ENCODE measurements at places on chromosomes 6 and 20.
A peak's percentile ranks its signal among the peaks of the same experiment; 100 is the strongest.

- no peak for DNase-seq
These were observed 319.0 kb downstream of the HACE1 start for GRCh38 chr6:104540743-104541142.

DNA sequence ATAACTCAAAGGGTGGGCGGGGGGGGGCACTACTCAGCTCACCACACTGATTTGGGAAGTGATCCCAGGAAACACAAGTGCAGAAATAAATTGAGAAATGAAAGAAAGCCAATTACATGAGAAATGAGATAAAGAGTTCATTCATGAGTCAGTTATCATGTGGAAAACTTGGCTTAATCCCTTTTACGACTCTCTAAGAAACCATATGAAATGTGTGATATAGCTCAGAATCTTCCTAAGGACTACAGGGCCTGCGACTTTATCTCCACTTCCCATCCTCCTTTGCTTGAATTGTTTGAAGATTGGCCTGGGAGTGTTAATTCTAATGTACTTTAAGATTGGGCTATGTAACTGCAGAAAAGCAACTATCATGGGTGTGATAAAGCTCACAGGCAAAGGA is 3.6 kb upstream of the BTN2A2 start:
- DNase-seq, result peak; percentile 60

DNA sequence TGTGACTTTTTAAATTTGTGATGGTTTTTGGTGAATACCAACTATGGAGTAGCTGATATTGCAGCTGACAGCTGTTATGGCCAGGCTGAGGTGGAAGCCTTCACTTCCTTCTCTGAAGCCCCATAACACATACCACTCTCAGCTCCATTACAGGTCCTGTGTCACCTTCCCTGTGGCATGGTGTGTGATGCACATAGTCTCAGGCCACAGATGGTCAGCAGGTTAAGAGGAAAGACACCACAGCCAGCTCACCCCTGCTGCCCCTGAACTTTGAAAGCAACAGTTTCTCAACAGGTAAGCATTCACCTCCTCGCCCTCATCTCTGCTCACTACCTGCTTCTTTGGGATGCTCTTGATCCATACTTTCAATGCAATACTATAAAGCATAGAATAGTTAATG is 7.7 kb downstream of the TXNDC5 start:
- no peak for DNase-seq

DNA sequence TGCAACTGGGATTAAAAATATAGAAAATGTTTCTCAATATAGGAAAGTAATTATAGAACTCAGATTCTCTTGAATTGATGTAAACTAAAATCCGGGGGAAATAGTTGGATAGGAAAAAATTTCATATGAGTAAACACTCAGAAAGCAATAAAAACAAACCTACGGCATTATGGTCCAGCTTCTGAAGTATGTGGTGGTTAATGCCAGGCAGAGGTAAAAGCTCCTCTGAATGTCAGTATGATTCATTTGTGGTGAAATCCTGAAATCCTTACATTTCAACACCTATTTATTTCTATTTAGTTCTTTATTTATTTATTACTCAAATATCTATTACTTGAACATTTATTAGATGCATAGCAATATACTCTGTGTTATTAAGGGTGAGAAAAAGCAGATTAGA is 145.1 kb downstream of the RIMS1 start:
- DNase-seq, result no peak

GRCh38 chr6:4441981-4442434 is 306.6 kb upstream of the ECI2 start:
- DNase-seq, result no peak

GRCh38 chr20:33909331-33909921 is 84.3 kb upstream of the RALY start:
- DNase-seq, result peak; percentile 61

DNA sequence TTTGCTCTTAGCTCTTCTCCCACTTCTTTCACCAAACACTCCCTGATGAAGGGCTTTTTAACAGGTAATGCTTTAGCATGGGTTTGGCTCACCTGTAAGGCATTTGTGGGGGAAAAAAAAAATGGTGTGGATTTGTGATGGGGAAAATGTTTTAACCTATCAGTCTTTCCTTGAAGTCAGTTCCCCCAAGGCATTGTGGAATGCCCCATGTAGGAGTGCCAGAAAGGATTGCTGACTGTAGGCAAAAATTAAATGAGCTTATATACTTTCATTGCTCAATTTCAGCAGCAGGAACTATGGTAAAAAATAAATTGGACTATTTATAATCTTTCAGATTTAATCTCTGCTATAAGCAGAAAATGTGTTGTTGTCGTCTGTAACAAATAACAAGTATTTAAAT is 10.6 kb upstream of the SASH1 start:
- DNase-seq, result no peak

- DNase-seq, result no peak
These were observed 228.4 kb upstream of the JAG1 start for GRCh38 chr20:10902174-10902573.

DNA sequence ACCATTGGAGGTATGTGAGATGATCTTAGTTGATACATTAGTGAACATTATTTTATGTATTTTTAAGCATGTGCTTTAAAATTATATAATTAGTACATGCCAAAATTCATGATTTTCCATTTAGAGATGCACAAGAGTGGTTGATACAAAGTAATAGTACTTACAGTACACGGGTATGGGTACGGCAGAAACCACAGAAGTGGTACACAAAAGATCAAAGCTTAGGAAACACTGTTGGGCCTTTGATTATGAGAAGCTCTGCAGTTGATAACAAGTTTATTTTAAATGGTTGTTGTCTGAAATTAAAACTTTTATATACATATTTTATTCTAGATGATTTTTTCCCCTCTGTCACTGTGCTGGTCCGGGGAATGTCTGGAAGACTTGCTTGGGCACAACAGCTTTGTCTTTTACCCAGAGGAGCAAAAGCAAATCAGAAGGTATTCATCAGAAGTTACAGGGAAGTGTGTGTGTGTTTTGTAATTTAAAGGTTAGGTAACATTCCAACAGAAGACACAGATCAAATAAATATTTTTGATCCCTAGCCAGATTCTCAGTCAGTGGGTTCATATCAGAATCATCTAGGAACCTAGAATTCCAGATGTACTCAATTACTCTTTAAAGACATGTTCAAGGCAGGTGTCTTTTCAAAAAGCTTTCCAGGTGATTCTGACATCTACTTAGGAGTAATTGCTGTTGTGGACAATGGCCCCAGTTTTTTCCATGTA is 32.5 kb upstream of the ADIG start:
- DNase-seq, result no peak

DNA sequence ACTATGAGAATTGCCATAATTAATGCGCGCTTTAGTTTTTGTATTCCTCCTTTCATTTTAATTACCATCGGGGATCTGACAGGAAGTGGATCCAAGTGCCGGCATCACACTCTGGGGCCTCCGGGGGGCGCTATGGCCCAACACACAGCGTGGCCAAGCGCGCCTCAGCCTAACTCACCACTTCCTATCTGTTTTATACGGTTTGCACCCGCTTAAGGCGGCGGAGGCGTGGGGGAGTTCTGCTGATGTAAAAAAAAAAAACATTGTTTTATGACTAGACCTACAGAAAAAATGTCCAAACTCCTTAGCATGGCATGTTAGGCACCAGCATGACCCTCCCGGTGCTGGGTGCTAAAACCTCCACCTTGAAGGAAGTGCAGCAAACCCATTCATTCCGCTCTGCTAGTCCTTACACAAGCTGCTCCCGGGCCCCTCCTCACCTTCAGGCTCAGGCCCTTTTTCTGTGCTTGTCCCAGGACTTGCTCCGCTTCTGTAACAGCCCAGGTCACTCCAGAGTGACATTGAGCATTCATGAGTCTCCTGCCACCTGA is 4.5 kb upstream of the EBF4 start:
- DNase-seq, result peak; percentile 91

- DNase-seq, result peak; percentile 34
These were observed 214.7 kb upstream of the PROKR2 start for GRCh38 chr20:5531318-5532081.

DNA sequence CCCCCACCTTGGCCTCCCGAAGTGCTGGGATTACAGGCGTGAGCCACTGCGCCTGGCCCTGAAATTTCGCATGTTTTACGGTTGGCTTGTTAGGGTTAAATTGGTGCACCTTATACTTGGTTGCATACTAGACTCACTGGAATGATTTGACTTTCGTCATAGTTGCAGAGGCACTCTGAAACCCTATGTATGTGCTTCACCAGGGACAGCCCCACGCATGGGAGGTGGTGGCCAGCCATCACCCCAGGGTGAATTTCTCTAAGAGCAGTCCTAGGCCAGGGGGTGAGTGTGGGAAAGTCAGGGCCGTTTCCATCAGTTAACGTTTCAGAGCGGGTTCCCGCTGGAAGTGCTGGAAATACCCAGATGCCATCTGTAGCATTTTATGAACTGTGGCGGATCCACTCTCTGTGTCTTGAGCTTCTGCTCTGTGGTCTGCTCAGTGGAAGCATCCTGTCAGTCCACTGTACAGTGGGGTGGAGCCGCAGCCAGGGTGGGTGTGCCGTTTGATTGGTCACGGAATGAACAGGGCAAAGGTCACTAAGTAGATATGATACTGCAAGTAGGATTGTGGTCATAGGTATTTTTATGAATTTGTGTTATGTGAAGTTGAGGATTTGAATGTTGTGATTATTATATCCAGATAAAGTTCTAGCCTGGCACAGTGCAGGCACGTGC is 13.2 kb downstream of the DNAJC5 start:
- no peak for DNase-seq

- DNase-seq, result no peak
These were observed 297.7 kb downstream of the DOK5 start for GRCh38 chr20:54772893-54773642.

DNA sequence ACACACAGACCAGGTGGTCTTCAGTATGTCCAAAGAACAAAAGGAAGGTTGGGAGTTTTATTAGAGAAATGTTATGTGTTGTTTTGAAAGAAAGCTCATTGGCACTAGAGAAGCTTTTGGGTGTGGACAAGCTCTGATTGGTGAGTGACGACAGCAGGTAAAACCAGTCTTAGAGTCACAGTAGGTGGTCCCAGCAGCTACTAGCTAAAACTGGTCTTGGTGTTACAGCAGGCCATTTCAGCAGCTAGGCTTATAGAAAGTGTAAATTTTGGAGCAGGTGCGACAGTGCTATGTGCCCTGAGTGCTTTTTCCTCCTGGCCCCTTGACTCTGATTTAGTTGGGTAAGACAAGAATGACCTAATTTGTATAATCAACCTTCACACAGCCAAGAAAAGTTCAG is 3.6 kb downstream of the CLDN20 start:
- DNase-seq, result no peak

Data from hematopoietic multipotent progenitor cell treated with erythropoietin and hydrocortisone succinate and interleukin-3 and kit ligand, for 6 days (in vitro differentiated cells).